ENCODE measurements at places on chromosomes 2 and 18. TPM values are rescaled to one million over a fixed set of nuclear protein-coding genes. Genes with fewer than 3 reads are reported as not detected.

GRCh38 chr2:239264492-239264837 lies 136.4 kb downstream of the HDAC4 start:
- no peak for DNase-seq

- no peak for DNase-seq
Measured at GRCh38 chr2:159971365-159972152, 90.9 kb downstream of the PLA2R1 start.

- no peak for DNase-seq
Measured at GRCh38 chr18:4230450-4231168, 224.5 kb downstream of the DLGAP1 start.

GRCh38 chr2:144801766-144802165 lies 281.8 kb upstream of the ZEB2 start:
- DNase-seq, result no peak

DNA sequence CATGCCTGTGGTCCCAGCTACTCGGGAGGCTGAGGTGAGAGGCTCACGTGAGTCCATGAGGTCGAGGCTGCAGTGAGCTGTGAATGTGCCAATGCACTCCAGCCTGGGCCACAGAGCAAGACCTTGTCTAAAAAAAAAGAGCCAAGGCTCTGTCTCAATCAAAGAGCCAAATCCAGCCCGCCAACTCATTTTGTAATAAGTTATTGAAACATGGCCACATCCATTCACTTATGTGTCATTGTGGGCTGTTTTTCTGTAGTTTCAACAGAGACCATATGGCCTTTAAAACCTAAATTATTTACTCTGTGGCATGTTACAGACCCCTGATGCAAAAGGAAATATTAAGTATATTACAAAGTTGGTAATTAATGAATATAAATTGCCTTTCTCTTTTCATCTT lies 60.8 kb downstream of the GPR39 start:
- DNase-seq, result no peak

DNA sequence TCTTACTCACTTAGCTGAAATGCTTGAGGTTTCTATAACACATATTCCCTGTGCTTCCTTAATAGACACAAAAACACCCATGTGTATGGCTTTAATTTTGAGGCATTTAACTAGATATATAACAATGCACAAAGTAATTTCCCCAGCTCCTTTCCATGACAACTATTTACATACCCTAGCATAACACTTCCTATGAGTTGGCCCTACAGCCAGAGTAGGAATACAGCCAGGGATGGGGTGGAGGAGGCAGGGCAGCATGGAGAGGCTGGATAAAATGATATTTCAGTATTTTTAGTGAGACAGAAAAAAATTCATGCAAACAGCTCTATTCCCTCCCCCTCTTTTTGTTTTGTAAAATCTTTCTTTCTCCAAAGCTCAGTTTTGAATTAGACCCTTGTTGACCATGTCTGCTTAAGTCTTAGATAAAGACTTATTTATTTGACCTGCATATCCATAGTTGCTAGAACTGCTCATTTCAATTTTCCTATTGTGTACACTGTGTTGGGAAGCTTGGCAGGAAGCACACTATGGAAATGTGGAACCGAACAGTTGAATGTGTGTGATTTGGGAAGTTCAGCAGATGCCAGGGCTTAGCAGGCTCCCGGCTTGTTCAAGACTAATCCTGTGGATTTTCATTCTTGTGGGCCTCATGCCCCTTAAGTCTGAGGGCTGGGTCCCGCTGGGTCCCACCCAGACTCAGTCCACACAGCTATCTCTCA lies 11.2 kb upstream of the B3GNT2 start:
- no peak for DNase-seq

- DNase-seq, result peak; percentile 55
Measured at GRCh38 chr18:37698508-37699040, 133.0 kb upstream of the CELF4 start.

DNA sequence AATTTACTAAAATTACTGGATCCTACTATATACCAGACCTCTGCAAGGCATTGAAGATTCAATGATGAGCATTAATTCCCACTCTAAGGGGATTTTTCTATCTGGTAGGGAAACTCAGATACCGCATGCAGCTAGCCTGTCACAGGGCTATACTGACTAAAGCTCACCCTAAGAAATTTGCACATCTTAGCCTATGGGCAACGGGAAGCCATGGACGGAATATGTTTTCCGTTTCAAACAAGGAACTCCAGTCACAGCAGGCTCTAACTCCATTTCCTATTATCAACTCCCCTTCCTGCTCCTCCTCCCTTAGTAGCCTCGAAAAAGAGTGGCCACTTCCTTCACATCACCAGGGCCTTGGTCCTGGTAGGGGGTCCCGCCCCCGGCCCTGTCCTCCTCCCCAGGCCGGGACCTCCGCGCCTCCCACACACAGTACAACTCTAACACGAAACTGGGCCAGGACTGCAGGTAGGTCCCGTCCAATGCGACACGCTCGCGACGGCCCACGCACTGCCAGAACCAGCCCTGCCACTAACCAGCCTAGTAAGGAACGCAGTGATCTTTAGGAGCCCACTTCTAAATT lies 659 bp upstream of the COX5B start:
- no peak for DNase-seq

- DNase-seq, result no peak
Measured at GRCh38 chr2:850429-850828, 100.2 kb upstream of the SNTG2 start.

GRCh38 chr2:203650860-203651613 lies 55.4 kb upstream of the CD28 start:
- peak; percentile 85 for DNase-seq

DNA sequence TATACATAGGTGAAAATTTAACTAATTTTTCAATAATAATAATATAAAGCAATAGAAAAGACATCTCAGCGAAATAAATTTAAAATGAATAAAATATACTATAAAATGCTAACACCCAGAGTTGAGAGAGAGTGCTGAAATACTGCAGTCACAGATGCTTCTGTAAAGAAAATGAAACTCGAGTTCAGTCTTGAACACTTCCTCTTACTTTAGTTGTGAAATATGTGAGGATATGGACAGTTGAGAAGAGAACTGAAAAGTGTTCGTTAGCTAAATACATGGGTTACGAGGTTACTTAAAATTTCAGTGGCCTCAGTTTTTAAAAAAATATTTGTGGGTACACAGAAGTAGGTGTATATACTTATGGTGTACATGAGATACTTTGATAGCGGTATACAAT lies 106.8 kb downstream of the DNAH7 start:
- DNase-seq, result no peak

DNA sequence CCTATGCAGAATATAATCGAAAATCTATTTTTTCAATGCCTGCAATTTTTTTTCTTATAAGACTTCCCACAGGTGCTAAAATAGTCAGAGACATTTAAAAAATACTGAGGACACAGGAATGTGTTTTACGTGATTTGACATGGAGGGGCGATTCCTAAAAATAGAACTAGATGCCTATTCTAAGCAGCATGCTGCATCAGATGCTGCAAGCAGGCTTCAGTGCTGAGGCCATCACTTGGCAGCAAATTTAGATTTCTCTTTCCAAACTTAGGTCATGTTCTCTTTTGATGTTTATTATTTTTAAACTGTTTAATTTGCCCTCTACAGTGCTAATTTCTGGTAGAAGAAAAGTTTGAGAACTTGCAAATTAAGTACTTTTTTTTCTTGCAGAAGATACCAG lies 43.7 kb upstream of the NCK2 start:
- DNase-seq, result no peak

DNA sequence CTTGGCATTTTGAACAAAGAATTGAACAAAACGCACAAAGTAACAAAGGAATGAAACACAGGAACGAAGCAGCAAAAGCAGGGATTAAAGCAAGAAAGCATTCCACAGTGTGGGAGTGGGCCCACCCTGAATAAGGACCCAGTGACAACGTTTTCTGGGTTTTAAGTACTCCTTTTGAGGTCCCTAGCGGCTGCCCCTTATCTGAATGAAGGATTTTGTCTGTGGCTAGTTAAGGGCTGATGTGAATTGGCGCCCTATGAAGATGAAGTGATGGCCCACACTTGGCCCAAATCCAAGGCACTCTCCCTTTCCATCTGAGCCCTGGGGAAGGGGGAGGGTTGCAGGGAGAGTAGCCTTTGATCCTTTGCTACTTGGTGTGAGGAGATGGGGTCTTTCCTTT lies 7.8 kb upstream of the CCDC141 start:
- DNase-seq, result no peak

- no peak for DNase-seq
Measured at GRCh38 chr2:240431271-240431660, 4.2 kb upstream of the GPC1 start.

DYTN gene
- polyA plus RNA-seq, result not detected

MEX3C gene
- 21.0 TPM for polyA plus RNA-seq

MARCHF4 gene
- polyA plus RNA-seq, result 0.28 TPM

SLC35F5 gene
- polyA plus RNA-seq, result 69.4 TPM

SLC40A1 gene
- 153 TPM for polyA plus RNA-seq

TMEM182 gene
- 3.5 TPM for polyA plus RNA-seq

SULT1C2 gene
- polyA plus RNA-seq, result 15.3 TPM

GYPC gene
- polyA plus RNA-seq, result 84.2 TPM

TMEM200C gene
- 3.4 TPM for polyA plus RNA-seq

CDK15 gene
- polyA plus RNA-seq, result 0.17 TPM

EMILIN2 gene
- polyA plus RNA-seq, result 16.8 TPM
